HuH-7 (cell line): ENCODE measurements at places on chromosomes 1 and 21.

DNA sequence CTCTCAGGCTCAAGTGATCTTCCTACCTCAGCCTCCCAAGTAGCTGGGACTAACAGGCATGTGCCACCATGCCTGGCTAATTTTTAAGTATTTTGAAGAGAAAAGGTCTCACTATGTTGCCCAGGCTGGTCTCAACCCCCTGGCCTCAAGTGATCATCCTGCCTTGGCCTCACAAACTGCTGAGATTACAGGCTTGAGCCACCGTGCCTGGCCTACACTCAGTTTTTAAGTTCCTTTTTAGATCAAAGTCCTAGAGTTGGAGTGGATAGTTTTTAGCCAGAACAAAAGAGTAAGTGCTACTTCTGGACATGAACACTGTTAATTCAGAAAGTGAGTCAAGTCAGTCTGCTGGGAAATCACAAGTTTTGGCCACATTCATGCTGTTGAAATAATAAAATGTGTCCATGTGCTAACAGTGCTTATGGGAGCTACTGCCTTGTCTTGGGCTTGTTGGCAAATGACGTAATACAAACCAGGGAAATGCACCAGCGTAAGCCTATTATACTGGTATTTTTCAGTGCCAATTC, 84.2 kb downstream of the NDUFS5 start:
- DNase-seq = no peak

- DNase-seq = no peak
These were observed 81.5 kb upstream of the LYPLAL1 start for GRCh38 chr1:219092206-219092605.

GRCh38 chr1:41516168-41517061, 31.9 kb upstream of the EDN2 start:
- peak; percentile 97 for DNase-seq

GRCh38 chr1:109985247-109986053, 885 bp downstream of the AHCYL1 start:
- no peak for DNase-seq

- DNase-seq = no peak
These were observed 72.1 kb upstream of the ABCG1 start for GRCh38 chr21:42146821-42147220.

DNA sequence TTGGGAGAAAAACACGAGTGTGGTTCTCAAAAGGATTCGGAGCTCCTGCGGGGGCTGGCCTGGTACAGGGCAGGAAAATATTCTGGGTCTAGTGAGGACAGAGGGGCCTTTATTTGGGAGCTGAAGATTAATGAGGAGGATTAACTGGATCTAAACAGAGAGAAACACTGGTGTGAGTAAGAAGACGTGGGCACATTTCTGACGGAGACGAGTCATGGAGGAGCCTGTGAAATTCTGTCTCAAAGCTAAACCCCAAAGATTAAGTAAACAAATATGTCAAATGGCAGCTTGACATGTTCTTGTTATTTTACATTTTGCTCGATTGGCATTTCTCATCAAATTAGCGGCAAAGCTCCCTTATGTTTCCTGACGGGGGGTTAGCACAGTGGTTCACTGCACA, 12.8 kb downstream of the PROK1 start:
- no peak for DNase-seq
